ENCODE measurements at places on chromosomes 13 and 19.

DNA sequence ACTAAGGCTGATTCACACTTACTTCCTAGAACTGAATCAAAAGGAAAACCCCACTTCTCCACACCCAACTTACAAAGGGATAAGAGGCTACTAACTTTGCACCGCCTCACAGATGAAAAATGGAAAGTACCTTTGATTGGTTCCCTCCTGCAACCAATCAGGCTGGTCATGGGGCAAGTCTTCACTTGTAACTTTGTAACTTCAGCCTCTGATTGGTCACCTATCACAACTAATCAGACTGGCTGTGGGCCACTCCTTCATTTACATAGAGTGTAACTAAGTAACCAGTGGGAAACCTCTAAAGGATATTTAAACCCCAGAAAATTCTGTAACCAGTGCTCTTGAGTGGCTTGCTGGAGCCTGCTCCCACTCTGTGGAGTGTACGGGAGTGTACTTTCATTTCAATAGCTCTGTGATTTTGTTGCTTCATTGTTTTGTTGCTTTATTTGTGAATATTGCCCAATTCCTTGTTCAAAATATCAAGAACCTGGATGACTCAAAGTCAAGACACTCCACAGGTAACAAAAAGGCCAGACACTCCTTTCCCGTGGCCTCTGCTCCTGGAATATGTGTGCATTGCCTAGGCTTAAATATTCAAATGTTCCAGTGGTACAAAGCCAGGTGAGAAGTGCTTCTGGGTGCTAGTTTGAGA is 50.5 kb downstream of the RFC3 start:
- DNase-seq, result no peak

GRCh38 chr19:52600639-52601024 is 30.5 kb downstream of the ZNF701 start:
- no peak for DNase-seq

- no peak for DNase-seq
These were observed 622 bp upstream of the FDX2 start for GRCh38 chr19:10316229-10317044.

DNA sequence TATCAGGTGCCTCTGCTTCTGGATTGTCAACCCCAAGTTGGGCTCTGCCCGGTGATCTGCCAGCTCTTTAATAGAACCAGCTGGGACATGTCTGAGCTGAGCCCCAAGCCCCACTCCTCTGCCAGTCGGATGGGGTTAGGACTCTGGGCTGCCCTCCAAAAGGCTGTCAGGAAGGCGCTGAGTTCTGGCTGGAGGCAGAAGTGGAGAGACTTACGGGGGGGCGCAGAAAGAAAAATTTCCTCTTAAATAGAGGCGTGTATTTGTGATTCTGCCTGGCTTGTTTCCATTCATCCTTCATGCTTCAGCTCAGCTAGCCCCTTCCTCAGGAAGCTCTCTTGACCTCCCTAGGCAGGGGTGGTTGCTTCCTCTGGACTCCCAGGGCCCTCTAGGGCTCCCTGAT is 985 bp upstream of the KCNK6 start:
- no peak for DNase-seq

GRCh38 chr13:76638181-76638580 is 248.0 kb downstream of the KCTD12 start:
- no peak for DNase-seq

GRCh38 chr19:1568320-1569019 is at the start of gene MEX3D:
TSS of gene MEX3D (minus strand) at chr19:1568325. CDS start at chr19:1568058, 267 bp downstream.
- peak; percentile 18 for DNase-seq

DNA sequence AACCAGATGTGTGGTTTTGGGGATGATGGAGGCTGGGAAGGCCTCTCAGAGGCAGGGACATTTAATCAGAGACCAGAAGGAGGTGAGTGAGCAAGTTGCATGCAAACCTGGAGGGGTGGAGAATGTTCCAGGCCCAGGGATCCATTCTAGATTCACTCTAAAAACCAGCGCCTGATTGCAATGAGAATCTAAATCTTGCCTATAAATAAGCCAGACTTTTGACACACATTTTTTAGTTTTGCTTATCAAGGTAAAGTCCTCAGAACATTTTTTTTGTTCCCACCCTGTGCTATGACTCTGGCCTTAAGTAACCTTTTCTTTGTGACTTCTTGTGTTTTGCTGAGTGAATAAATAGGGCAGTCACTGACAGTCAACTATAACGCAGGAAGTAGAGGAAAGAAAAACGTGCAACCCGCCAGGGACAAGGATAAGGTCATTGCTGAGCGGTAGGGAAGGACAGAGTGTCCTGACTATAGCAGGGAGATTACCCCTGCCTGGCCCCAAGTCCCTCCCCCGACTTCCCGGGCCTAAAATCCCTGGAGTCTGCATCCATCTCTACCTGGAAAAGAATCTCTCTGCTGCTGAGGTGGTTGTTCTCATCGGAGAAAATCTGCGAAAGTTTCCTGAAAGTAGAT is 14.4 kb downstream of the RGL3 start:
- DNase-seq, result no peak
